ENCODE measurements at places on chromosomes 12 and 14.

DNA sequence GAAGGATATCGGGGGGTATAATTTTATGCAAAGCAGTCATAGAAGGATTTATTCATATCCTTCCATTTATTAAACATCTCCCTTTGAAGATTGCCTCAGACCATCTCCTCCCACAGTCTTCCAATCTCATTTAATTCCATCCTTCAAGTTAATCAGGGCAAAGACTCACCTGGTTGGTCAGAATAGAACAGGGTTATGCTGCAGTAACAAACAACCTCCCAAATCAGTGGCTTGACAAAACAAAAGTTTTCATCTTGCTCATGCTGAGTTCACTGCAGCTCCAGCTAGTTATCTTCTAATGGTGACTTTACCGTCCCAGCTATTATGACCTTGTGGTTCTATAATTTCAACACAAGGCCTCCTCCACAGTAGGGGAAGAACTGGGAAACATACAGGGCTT, 48.8 kb upstream of the MTERF2 start:
- no peak for DNase-seq

- no peak for DNase-seq
These were observed 141.9 kb downstream of the NUBPL start for GRCh38 chr14:31703056-31703455.

DNA sequence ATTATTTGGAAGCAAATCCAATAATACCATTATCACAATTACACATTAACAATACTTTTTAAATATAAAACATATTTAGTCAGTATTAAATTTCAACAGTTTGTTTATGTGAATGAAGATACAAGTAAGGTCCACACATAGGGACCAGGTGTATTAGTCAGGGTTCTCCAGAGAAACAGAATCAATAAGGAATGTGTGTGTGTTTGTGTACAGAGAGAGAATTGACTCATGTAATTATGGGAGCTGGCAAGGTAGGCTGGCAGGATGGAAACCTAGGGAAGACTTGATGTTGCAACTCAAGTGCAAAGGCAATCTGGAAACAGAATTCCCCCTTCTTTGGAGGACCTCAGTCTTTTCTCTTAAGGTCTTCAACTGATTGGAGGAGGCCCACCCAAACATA, 123.2 kb upstream of the OTX2 start:
- DNase-seq, result no peak

DNA sequence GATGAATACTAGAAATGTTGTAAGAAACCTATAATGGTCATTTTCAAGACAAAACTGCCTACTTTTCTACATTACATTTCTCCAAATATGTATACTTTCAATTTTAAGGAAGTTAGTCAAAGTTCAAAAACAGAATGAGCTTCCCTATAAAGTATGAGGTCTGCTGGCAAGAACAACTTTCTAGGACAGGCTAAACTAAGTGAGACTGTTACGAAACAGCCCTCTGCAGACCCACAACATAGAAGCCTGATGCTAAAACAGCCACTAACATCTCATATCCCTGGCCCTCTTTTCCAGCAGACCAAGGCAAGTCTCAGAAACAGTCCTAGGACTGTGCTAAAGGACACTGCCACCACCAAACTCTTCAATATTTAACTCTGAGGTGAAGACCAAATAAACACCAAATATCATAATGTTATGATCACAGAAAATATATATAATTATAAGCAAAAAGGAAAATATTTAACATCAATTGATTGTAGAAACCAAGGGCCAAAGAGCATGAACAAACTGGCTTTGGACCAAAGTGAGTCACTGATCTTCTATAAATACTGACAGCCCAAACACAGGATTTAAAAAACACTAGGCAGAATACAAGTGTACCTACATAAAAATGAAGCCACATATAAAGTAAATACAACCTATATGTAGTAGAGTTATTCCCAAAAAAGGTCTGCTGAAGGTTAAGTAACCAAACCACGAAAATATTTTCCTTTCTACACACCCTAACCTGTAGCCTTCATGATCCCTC, 27.7 kb downstream of the PPP4R3A start:
- no peak for DNase-seq

DNA sequence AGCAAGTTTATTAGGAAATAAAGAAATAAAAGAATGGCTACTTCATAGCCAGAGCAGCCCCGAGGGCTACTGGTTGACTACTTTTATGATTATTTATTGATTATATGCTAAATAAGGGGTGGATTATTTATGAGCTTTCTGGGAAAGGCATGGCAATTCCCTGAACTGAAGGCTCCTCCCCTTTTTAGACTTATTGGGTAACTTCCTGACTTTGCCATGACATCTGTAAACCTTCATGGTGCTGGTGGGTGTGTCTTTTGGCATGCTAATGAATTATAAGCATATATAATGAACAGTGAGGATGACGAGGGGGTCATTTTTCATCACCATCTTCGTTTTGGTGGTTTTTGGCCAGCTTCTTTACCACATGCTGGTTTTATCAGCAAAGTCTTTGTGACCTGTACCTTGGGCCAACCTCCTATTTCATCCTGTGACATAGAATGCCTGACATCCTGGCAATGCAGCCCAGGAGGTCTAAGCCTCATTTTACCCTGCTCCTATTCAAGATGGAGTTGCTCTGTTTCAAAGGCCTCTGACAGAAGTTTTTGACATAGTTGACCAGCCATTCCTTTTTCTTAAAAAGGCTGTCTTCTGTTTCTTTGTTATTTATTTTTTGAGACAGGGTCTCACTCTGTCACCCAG, 11.1 kb upstream of the PTGES3 start:
- no peak for DNase-seq

DNA sequence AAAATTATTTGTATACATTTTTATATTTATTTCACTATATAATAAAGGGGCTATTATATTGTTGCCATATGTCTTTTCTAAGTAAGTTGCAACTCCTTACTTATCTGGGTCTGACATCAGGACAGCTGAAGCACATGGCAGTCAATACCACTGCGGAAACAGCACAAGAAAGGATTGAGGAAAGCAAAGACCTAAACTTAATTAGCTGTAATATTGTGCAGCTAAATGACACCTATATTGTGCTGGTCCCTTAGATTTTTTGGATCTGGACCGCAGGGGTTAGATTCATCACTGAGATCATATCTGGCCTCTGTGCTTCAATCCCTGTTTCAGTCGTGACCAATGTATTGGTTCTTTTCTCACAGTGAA, 359.6 kb upstream of the DIO2 start:
- no peak for DNase-seq

DNA sequence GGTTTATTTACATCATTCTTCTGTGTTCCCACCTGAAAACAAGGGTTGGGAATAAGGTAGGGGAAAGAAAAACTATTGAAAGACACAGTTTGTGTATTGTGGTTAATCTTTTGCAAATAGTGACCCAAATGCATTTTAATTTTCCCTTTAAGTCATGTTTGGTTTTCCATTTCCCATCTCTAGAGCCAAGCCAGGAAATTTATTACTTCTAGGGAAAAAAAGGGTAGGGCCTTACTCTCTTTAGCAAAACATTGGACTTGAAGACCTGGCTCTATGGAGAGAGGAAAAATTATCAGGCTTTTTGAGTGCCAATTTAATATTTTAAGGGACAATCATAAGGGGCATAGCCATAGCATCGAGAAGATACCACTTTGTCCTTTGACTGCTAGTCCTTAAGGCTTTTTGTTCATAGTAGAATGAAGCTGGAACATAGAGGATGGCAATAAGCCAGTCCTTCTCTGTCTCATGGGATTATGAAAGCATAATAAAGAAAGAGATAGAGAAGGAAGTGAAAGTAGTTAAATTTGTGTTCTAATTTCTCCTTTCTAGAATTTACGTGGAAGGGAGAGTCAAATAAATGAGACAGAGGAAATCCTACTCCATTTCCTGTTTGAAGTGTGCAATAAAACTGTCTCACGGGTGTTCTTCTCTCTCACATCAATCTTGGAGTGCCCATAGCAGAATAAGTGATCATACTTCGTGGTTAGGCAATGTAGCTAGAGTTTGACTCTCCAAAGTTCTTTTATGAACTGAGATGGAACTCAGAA, 50.9 kb upstream of the PPFIA2 start:
- no peak for DNase-seq

DNA sequence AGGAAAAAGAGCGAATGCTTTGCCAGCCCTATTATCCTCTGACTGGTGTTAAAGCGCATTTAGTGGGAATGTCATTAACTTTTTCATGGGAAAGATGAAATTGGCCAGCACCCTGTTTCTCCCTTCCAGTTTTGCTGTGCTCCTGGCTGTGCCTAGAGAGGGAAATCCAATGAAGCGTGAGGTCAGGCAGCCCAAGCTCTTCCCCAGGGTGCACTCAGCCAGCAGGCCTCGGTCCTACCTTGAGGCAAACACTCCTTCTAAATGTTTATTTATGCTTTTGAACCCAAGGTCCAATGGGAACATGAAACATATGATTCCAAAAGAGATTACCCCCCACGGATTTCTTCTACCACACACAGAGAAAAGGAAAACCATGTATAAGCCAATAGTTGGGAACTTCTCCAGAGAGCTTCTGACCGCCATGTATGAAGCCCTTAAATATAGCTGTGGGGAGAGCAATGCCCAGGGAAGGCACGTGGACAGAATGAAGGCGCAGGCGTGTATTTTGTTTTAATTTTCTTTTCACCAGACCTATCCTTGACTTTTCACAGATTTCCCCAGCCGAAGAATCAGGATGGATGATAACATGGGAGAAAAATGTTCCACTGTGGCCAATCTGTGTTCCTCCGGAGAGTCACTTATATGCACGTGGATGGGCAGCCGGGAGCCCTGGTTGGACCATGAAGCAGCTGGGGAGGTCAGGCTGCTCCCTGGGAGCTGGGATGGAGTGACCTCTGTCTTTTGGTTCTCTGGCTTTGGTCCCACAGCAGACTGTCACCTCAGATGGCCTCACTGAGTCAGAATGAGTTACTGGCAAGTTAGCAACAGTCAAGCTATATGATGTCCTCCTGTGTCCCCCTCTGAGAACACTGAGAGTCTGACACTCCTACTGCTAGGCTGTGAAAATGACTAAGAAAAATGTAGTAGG, 37.3 kb downstream of the GPR135 start:
- DNase-seq, result no peak

GRCh38 chr12:110670161-110670701, 18.7 kb downstream of the HVCN1 start:
- DNase-seq, result no peak

GRCh38 chr12:127928615-127929571, 338.1 kb upstream of the TMEM132C start:
- no peak for DNase-seq

GRCh38 chr14:74302634-74303569, at the start of gene ABCD4:
Gene ABCD4 (minus strand): TSS chr14:74302934. CDS start chr14:74302912, 22 bp downstream.
- DNase-seq, result peak; percentile 74

DNA sequence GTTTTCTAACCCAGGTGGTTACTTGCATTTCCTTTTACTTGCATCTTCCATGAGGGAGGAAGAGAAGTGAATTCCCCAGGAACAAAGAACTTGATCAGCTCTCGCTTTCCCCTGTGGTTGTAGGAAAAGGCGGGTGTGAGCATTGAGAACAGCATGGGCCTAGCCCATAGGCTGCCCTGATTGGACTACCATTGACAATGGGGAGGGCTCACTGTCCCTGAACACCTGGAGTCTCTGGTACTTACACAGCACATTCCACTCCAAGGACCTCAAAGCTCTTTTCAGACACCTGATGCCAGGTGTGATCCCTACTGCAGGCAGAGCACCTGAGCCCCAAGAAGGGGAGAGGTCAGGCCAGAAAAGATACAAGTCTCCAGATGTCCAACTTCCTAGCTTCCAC, 25.0 kb downstream of the MAX start:
- DNase-seq, result no peak

GRCh38 chr12:51977320-51977753, 25.8 kb downstream of the ACVR1B start:
- no peak for DNase-seq

DNA sequence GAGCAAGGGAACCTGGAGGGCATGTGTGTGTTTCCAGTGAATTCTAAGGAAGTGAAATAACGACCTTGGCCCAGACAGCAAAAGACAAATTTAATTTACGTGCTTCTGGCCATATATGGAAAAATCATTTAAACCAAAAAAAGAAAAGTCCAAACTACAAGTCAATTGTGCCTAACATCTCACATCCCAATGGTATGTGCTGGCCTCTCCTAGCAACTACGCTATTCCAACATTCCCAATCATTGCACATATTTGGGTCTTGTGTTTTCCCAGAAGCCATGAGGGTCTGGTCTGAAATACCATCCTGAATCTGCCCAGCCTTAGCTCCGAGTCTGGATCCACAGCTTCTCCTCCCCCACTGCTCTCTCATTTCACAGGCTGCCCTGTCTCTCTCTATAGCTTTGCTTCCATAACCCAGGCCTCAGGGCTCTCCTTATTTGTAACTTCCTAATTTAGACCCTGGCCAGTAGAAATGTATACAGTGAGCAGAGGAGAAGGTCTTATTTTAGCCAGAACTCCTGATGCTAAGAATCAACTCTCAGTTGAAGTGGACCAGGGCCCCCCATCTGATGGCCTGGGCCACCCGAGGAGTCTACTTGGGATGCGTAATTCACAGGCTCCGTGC, 224.6 kb downstream of the ANO2 start:
- DNase-seq, result no peak

DNA sequence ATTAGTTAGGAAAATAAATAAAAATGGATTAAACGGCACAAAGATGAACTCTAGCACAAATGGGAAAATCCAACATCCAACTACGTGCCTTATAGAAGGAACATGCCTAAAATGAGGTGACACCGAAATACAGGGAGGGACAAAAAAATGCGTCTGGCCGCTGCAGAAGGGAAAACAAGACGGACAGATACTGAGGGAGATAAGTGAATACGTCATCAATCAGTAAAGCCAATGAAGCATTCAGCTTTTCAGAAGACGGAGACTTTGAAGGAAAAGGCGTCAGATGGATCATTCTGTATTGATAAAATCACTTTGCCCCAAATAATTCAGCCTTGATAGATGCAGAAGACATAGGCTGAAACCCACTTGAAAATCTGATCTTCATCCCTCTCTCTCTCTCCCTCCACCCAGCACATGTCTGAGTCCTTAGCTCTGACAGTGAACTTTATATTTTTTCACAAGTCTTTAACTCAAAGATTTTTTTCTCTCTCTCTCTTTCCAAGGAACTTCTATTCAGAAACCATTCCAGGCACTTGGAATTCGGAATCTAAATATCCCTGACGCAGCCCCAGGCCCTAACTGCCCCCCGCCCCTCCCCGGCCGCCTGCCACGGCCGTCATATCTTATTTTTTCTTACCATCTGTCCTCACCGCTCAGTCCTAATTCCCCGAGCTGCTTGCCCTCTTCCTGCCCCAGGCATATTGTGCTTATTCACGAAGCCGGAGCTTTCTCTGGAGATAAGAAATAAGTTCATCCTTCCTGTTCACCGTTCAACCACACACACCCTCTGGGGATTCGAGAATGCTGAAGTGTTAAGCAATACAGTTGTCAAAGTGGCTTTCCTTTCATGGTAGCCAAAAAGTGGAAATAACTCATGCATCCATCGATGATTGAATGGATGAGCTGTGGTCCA, 35.5 kb upstream of the RFLNA start:
- no peak for DNase-seq

DNA sequence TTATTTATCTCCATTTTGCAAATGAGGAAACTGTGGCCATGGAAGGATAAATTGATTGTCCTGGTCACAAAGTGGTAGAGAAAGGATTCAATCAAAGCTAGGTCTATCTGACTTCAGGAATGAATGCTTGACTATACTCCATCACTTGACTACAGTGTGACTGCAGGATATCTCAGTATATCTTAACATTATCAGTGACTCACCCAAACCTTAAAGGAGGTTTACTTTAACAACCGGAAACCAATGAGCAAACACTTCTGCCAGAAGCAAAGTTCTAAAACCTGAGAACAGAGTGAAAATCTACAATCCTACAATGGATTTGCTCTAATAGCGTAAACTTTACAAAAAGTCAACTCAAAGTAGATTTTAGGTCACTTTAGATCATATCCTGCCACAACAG, 277.0 kb downstream of the CEP128 start:
- DNase-seq, result no peak

GRCh38 chr14:101709962-101710931, 51.3 kb upstream of the PPP2R5C start:
- DNase-seq, result no peak
